ENCODE measurements at places on chromosomes 3 and 15.

DNA sequence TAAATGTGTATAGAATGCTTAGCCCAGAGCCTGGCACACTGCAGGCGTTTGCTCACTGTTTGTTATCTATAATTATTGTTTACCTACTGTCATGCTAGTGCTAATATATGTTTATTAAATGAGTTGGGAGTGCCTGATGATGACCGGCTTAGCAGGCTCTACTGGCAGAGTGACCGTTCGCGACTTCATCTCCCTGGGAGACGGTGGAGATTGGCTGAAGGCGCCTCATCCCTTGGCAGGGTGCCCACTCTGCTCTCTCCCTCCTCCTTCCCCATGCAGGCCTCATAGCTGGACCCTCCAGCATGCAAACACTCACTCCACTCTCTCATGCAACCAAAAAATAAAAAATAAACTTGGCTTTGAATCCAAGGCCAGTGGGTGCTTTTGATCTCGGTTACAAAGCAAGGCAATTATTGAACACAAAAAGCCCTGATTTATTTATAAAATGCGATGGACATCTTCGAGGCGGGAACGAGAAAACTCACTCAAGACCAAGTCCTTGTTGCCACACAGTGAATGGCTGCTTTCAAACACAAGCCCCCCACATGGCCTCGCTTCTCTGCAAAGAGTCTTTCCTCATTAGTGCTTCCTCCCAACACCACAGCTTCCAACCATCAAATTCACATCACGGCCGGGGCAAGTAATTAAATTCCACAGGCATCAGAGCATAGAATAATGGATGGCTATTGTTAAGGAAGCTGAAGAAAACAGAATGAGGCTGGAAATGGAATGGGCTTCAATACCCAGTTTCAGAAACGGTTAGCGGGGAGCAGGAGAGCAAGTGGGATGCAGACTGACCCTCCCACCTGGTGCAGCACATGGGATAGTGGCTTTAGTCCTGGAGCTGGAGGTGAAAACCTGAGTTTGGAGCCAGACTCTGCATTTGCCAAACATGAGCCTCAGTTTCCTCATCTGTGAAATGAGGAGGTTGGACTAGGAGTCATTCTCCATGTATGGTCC, 135.7 kb upstream of the RAD18 start:
- no peak for DNase-seq

- no peak for DNase-seq
Observed at GRCh38 chr3:196975349-196975748, 6.7 kb upstream of the PIGZ start.

- no peak for DNase-seq
Observed at GRCh38 chr15:40325188-40325587, 1.7 kb downstream of the INAFM2 start.

DNA sequence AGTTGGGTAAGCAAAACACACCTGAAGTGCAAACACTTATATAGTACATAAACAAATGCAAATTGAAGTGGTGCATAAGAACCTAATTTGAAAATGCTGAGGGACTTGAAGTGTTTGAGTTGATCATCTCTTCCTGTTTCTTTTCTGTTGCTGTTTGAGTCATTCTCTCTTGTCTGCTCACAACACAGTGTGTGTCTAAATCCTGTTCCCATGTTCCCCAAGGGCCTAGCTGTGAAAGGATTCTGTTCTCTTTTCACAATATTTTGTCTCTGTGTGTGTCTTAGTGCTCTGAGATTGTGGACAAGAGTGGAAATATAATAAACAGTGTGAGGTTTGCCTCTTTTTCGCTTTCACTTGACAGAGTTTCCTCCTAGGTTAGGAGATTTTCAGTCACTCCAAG, 6.1 kb downstream of the CD96 start:
- peak; percentile 20 for DNase-seq

DNA sequence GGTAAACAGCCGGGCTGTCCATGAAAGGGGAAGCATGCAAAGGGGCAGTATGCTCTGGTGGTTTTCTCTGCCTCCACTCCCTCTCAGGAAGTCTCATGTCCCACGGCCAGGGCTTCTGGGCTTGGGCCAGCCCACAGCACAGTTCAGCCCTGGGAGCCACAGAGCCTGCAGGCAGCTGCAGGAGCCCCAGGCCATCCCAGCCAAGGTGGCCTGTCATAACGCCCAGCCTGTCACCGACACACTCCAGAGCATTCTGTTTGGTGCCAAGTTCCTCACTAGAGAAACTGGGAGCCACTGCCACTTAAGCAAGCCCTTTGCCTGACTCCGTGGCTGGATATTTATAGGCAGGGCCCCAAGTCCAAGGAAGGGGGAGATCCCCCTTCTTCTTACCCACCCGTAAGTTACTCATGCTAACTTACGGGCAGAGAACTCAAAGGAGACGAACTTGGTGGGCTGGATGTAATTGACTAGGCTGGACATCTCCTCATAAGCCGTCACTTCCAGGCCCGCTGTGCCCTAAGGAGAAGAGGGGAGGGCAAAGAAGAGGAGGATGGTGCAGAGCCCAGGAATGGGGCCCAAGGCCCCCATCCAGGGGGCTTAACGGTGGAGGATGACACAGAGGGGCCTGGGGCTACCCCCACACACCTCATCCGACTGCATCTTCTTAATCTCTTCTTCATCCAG, 11.7 kb downstream of the PLCB2 start:
- no peak for DNase-seq

DNA sequence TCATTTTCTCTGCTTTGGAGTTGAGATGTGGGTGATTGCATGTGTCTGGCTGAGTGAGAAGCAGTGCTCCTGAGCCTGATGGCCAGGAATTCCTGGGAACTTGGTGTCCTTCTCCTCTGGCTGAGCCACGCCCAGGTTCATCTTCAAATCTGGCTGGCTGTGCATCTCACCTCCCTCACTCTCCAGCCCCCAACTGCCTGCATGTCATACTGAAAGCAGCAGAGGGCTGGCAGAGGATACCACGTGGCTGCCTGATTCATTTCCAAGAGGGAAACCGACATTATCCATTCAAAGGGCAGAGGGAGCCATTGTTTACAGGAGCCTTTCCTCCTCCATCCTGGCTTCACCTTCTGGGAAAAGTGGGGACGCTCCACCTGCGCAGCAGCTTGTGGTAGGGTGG, 57.4 kb downstream of the ABHD5 start:
- no peak for DNase-seq

DNA sequence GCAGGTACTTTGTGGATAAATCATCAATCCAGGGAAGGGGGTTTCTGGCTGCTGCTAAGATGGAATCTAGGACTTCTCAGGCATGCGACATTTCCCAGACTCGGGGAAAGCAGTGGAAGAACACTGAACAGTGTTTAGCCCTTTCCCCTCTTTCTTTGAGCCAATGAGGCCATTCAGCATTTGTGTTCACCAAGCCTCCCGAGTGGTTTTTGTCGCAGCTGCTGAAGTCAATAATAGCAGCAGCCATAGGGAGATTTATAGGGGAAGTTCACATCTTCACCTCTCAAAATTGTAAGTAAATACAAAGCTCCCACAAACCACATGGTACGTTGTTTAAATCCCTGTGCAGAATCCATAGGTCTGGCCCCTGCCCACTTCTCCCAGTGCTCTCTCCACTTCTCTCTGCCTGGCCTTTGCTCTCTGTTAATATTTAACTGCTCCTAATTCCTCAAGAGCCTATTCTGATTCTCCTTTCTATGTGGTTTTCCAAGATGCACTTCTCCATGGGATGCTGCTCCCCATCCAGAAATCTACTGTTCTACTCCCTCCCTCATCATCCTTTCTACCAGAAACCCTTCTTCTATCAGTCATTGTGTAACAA, 230.7 kb downstream of the SHQ1 start:
- no peak for DNase-seq

All from activated CD4-positive, alpha-beta T cell treated with anti-CD3 and anti-CD28 coated beads for 36 hours (primary cell).